ENCODE measurements at places on chromosomes 7 and 10.

DNA sequence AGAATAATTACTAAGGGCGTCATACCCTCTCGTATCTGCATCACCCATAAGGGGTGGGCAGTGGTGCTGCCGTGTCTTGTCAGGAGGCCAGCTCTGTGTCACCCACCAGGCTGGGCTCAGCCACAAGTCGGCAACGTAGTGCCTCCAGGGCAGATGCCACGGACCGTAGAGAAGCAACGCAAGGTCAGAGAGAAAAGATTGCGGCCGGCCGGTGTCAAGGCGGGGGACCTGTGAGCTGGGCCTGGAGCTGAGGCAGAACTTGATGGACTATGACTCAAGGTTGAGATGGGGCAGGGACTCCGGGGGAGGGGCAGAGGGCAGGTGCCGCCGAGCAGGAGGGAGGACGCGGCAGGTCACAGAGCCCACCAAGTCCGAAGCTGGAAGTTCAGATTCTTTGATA, 29.5 kb downstream of the FOXK1 start:
- DNase-seq = no peak

DNA sequence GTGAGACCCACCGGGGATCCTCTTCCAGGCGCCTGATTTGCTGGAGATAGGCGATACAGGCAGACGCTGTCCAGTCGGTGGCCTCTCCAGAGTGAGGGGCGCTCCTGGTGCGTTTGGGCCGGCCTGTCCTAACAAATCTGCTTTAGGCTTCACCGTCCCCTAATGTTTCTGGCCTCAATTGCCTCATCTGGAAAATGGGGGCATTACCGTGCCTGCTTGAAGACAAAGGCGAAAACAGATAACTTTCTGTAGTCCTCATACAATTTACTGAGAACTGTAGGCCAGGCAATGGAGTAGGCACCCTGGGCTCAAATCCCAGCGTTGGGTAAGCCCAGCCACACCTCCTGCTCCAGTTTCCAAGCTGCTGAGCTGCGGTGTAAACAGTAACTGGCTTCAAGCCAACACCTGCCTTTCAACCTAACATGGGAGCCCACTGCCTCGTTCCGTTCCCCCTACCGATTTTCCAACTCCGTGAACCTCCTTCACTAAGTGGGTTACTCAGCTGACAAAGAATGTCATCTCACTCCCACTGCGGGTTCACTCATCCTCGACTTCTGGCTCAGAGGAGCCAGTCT, 589 bp upstream of the ZFAND4 start:
- peak; percentile 38 for DNase-seq

DNA sequence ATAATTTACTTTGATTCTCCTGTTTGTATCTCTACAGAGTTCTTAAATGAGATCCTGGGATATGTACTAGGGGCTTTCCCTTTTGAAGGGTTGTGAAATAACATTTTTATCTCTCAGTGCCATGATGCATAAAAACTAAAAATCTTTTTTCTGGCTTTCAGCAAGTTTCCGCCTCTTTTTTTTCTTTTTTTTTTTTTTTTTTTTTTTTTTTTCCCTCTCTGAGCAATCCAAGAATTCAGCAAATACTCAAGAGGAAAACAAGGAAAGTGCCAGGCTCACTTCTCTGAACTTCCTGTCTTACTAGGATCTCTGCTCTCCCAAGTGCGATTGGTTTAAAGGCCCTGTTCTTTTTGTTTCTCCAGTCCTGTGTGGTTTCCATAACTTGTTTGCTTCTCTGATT, 79.9 kb downstream of the HYCC1 start:
- no peak for DNase-seq

- no peak for DNase-seq
Measured at GRCh38 chr10:79158402-79159097, 89.8 kb downstream of the ZMIZ1 start.

DNA sequence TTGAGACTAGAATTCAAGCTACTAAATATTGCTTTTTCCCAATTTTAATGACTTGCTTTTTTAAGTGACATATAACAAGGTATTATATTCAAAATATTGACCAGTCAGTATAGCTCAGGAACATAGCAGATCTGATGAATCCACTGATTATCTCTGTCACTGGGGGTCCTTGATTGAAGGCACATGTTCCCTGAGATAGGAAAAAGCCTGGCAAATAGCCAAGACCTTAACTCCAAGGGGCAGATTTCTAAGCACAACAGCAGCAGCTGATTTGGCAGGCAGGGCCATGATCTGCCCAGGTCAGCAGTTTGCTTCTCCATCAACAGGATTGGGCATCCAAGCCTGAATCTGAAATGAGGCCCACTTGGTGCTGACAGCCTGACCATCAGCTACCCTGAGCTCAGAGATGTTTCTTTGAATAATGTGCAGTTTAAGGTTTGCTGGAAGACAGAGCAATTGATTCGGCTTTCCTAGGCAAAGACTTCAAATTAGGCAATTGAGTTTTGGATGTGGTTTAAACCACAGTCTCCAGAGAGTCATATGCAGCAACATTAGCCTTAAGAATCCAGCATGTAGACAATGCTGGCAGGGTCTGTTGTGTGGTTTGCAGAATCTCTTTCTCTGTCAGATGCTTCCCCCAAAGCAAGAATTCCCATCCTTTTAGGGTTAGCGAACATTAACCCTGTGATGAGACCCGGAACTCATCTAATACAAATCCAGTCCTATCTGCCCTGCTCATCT, 352.6 kb downstream of the ADRA2A start:
- DNase-seq = no peak

DNA sequence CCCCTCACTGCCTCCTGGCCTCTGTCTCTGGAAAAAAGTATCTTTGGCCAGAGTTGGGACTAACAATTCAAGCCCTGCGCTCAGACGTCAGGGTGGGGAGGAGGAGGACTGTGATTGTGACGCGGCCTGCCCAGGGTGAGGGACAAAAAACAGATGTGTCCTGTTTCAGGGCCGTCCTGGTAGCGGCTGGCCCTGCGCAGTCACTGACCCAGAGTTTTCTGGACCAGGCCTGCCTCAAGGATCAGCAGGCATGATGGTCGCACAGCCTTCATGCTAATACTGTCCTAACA, 110.1 kb downstream of the CYTH3 start:
- no peak for DNase-seq

DNA sequence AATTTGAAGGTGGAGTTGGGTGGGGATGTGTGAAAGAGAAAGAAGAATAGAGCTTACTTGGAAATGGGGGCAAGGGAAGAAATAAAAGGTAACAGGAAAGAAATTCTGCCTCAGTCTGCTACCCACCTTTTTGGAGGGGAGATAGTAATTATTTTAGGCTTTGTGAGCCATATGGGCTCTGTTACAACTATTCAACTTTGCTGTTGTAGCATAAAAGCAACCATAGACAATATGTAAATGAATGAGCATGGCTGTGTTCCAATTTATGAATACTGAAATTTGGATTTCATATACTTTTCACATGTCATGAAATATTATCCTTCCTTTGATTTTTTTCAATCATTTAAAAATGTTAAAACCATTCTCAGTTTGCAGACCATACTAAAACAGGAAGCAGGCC, 176.9 kb downstream of the HPSE2 start:
- DNase-seq = no peak

DNA sequence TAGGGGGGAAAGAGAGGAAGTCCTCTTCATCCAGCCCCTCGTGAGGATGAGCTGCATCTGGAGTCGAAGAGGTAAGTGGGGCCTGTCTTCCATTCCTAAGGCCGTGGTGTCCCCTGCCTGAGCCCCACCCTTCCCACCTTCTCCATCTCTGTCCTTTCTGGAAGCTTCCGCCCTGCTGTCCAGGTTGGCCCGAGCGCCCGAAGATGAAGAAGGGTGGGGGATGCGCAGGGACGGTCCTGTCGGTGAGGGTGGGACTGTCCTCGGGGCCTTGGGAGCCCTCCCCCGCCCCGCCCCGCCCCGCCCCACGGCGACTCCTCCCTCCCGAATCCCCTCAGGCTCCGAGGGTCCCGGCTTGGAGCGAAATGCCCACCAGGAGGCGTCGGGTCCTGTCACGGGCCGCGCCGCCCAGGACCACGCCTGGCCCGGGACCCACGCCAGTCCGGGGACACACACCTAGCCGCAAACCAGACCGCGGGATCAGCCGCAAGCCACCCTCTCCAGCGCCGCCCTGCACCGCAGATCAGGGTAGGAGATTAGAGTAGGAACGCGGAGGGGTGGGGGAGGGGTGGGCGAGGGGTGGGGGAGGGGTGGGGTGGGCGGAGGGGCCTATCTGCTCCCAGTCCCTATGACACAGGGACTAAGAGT, 15.3 kb downstream of the GPRIN2 start:
- no peak for DNase-seq

GRCh38 chr7:137476937-137477336, 133.4 kb upstream of the PTN start:
- DNase-seq = no peak

GRCh38 chr10:650441-650851, 39.0 kb downstream of the DIP2C start:
- DNase-seq = no peak

Measured in NCI-H345 (cell line).